ENCODE measurements at places on chromosomes 7 and 10.

DNA sequence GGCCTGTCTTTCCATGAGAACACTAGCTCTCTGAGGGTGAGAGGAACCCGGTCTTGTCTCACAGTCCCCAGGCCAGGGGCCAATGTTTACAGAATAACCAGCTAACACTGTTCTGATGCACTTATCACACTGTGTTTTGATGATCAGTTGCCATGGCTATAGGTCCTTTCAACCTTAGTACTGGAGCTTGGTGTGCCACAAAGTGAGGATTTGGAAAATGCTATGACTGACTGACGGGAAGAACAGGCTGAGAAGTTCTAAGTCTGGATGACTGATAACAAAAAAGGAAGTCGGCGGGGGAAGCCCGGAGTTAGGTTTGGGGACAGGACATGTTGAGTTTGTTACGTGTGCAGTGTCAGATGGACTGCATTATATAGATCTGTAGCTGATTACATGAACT lies 141.8 kb downstream of the CTTNBP2 start:
- no peak for DNase-seq

- no peak for DNase-seq
Observed at GRCh38 chr7:34130558-34131295, 225.4 kb downstream of the BMPER start.

DNA sequence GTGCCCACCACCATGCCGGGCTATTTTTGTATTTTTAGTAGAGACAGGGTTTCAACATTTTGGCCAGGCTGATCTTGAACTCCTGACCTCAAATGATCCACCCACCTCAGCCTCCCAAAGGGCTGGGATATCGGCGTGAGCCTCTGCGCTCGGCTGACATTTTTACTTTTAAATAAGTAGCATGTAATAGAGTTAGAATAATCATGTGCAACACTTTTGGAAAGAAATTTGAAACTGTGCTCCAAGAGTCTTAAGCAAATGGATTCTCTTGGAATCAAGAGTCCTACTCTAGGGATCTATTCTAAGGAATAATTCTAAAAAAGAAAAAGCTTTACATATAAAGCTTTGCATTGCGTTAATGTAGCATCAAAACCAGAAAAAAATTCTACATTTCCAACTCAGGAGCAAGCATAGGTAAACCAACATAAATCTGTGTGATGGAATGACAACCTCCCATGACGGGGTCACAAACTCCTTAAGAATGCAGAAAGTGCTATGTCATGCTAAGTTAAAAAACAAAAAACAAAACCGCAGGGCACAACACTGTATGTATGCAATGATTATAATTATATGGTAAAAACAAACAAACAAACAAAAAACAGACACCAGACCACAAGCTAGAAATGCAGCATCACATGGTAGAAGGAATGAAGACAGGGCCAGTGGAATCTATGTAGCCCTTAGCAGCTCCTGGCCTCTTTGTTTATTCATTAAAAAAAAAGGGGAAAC lies 98.7 kb downstream of the RNF216 start:
- no peak for DNase-seq

DNA sequence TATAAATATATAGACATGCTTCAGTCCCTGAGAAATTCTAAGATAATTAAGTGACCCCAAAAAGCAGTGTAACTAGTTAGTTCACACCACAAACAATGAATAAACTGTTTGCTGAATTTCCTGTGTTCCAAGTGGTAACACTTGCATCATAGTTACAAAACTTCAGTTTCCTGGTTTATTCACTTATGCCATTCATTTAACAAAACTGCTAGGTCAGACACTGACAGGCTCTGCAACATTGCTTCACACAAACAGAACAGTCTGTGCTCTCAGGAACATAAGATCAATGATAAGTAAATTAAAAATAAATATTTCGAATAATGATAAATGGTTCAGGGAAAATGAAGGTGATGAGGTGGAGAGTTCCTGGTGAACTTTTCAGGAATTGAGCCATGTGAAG lies 133.3 kb upstream of the NAMPT start:
- DNase-seq, result no peak

DNA sequence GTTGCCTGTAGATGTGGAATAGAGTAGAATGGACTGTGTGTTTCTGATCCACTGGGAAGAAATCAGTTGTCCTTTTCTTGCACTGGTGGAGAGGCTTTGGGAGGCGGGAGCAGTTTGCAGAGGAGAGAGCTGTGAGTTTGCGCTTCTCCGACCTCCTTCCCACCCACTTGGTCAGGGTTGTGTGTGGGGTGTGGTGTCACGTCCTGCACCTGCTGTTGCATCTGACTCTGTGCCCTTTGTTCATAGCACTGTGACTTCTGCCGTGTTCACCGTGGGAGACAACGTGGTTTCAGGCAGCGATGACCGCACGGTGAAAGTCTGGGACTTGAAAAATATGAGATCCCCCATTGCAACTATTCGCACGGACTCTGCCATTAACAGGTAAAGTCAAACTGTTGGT lies 67.8 kb downstream of the WDR37 start:
- no peak for DNase-seq

GRCh38 chr10:16458166-16458955 lies 21.6 kb downstream of the PTER start:
- DNase-seq, result no peak

GRCh38 chr7:45085619-45086200 lies 3.1 kb downstream of the NACAD start:
- no peak for DNase-seq

DNA sequence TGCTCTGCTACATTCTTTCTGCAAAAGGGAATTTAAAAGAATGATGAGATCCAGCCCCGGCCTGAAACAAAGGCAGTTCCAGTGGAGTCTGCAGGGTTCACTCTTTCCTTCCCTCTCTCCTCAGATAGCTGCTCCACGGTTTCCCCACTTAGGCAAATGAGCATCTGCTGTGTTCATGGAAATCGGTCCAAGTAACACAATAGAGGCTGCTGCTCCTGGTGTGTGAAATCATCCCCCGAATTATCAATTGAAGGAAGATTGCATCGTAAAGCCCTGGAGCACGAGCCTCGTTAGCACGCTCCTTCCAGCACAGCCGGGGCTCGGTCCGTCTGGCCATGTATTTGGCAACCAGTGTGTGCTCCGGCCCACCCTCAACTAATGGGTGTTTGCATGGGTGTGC lies 108.3 kb upstream of the DPP6 start:
- no peak for DNase-seq

DNA sequence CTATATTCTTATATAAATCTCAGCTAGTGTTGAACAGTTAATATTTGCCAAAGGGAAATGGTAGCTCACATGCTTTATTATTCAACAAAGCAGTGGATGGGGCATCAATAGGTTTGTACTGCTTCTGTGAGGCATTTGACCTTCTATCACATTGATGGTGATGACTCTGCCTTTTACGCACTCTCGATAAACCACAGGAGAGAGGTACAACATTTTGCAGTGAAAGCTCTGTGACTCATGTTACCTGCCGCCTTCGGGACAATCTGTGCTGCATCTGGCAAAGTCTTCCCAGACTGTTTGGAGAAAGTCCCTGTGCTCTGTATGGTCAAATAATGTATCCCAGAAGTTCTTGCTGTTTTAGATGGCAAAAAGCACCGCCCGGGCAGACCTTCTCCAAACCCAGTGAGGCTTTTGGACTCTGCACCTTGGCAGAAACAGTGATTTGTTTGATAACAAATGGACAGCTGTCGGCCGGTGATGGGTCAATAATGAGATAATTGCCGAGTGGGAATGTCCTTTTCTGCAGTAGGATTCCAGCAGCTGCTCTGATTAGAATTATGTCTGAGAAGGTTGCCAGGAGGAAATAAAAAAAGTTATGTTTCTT lies 61.0 kb downstream of the PLPP4 start:
- DNase-seq, result no peak

- DNase-seq, result no peak
Observed at GRCh38 chr10:11824825-11825224, 1.7 kb downstream of the PROSER2 start.

DNA sequence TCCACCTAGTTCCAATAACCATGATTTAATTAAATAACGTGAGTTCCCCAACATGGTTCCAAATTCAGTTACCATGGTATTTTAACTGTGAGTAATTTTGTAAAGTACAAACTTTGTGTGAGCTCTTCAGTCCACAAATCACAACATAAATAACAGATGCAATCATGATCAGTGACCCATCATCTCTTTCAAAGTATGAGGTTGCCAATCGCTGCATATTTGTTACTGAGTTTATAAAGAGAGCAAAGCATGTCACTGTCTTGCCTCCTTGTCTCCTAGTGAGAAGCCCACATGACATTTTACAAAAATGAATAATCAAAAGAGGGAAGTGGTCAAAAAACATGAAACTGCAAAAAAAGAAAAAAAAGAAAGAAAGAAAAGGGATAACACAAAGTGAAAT lies 69.1 kb upstream of the PDSS1 start:
- no peak for DNase-seq

- DNase-seq, result no peak
Observed at GRCh38 chr10:86942441-86943315, 14.7 kb downstream of the MMRN2 start.

DNA sequence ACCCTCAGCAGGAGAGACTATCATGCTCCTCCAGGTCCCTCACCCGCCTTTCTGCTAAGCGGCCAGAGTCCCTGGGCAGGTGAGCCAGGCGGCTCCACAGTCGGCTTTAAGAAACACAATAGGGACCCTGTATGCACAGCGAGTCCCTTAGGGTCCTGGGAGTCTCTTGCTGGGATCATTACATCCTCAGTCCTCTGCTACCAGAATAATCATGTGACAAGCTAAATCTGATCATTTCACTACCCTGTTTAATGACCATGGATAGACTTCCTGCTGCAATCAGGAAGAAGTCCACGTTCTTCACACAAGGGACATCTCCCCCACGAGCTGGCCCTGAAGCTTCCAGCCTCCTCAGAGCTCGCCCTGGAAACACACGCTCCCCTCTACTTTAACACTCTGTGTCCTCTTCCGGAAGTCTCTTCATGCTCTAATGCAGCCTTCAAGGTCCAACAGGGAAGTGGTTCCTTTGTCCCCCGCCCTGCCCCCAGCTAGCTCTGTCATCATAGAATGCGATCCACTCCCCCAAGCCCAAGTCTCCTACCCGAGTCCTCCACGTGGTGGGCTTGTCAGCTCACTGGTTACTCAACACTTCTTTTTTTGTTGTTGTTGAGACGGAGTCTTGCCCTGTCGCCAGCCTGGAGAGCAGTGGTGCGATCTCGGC lies 101.5 kb downstream of the RNF216 start:
- no peak for DNase-seq

DNA sequence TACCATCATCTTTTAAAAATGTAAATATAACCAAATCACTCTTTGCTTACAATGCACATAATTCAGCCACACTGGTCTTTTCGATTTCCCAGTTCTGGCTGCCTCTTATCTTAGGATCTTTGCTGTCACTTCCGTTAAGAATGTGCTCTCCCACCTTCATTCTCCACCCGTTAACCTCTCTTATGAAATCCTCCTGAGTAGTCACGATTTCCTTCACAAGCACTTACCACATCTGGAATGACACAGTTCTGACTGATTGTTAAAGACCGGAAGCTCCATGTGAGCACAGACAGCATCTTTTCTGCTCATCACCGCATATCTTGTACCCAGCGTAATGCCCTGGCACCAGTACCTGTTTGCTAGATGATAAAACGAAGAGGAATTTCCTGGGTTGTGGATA lies 84.3 kb downstream of the CUL2 start:
- no peak for DNase-seq

DNA sequence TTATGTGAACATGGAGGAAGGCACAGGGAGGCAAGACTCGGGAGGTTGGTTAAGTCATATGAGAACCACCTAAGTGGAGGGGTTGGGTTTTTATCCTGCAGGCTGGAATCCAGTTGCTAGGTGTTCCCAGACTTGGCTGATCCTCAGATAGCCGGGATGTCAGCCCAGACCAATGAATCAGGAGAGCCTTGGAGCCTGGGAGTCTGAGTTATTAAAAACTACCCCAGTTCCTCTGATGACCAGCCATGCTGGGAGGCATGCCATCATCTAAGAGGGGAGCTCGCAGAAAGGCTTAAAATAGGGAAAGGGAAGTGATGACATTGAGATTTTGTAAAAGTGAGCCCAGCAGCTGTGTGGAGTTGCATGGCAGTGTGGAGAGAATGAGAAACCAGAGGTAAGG lies 238.1 kb downstream of the ZNF248 start:
- no peak for DNase-seq

GRCh38 chr7:107660381-107661080 lies at the start of gene SLC26A4:
Gene SLC26A4 (plus strand): TSS chr7:107660828. CDS start chr7:107661642, 814 bp downstream.
- no peak for DNase-seq

- DNase-seq, result no peak
Observed at GRCh38 chr10:69938541-69938991, 114.1 kb upstream of the MACROH2A2 start.

- no peak for DNase-seq
Observed at GRCh38 chr10:29481906-29482440, 152.8 kb downstream of the SVIL start.

- no peak for DNase-seq
Observed at GRCh38 chr7:140404565-140405065, 757 bp downstream of the RAB19 start.

- no peak for DNase-seq
Observed at GRCh38 chr10:24952143-24952706, at the start of gene PRTFDC1. Gene PRTFDC1 (minus strand): TSS chr10:24952606. CDS start chr10:24952575, 31 bp downstream.

- DNase-seq, result no peak
Observed at GRCh38 chr7:23285657-23286646, 13.2 kb upstream of the MALSU1 start.

GRCh38 chr7:100053215-100053614 lies 3.6 kb downstream of the ZSCAN21 start:
- no peak for DNase-seq

DNA sequence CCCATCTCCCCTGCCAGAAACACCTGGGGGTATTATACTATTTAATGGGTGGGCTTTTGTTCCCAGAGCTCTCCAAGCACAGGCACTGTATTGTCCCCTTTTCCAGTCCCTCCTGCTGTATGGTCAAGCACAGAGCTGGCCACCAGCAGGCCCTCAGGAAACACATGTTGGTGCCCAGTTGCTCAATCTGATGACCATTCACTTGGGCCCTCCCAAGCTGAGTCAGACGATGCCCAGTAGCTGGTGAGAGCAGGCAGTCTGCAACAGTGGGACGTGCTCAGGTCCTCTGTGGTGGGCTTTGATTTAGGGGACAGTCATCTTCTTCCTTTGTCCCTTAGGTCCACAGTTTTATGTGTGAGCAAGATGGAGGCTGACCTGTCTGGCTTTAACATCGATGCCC lies 11.8 kb downstream of the SFXN2 start:
- no peak for DNase-seq

DNA sequence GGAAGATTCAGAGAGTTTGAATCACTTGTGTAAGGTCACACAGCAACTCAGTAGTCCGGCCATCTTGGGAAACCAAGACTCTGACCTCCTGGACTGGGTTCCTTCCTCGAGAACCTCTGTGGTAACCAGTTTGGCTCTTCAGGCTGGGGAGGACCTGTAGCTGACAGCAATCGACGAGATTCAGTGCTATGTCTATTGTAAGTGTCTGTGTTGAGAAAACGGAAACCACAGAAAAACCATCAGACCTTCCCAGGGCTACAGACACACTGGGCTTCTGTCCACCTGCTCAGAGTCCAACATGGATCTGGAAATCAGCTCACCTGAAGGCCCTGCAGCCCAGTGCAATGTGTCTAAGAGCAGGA lies 403.7 kb downstream of the RPS24 start:
- no peak for DNase-seq
